ENCODE measurements at places on chromosomes 11 and 22. TPM values are rescaled to one million over a fixed set of nuclear protein-coding genes. Genes with fewer than 3 reads are reported as not detected.

The SLC5A1 gene
- 0.23 TPM for total RNA-seq

The DEPDC7 gene
- 3.0 TPM for total RNA-seq

The OR2AG1 gene
- not detected for total RNA-seq

The OR51E2 gene
- under 0.01 TPM for total RNA-seq

The MGAT3 gene
- 42.9 TPM for total RNA-seq

The GAL gene
- 1.8 TPM for total RNA-seq

The APOA4 gene
- not detected for total RNA-seq

The MS4A15 gene
- total RNA-seq, result not detected

The TXNRD2 gene
- 14.1 TPM for total RNA-seq

The HORMAD2 gene
- 1.8 TPM for total RNA-seq

The NLRP14 gene
- 0.92 TPM for total RNA-seq

The OR2AT4 gene
- total RNA-seq, result not detected

The SRRD gene
- total RNA-seq, result 17.1 TPM

The MTFP1 gene
- total RNA-seq, result 3.5 TPM

The C22orf31 gene
- total RNA-seq, result not detected

The SCN2B gene
- total RNA-seq, result 15.0 TPM

The CNIH2 gene
- total RNA-seq, result 94.8 TPM

The KRTAP5-11 gene
- not detected for total RNA-seq

The TUG1 gene
- total RNA-seq, result 98.0 TPM

The ACTN3 gene
- 0.23 TPM for total RNA-seq

The OR51B2 gene
- total RNA-seq, result 0.46 TPM

The GLB1L2 gene
- 3.2 TPM for total RNA-seq

The CASP5 gene
- total RNA-seq, result not detected

The OR51B5 gene
- total RNA-seq, result 0.46 TPM

The FGF4 gene
- not detected for total RNA-seq

The RIC3 gene
- total RNA-seq, result 72.9 TPM

The PKP3 gene
- total RNA-seq, result 0.69 TPM

The OR2D2 gene
- 1.4 TPM for total RNA-seq

The APOA5 gene
- total RNA-seq, result not detected

The PNPLA5 gene
- total RNA-seq, result 0.23 TPM

The ETS1 gene
- total RNA-seq, result 18.9 TPM

The RIMBP3B gene
- 1.2 TPM for total RNA-seq

The XNDC1N gene
- total RNA-seq, result 13.6 TPM

The TECTA gene
- 2.5 TPM for total RNA-seq

The OR5A1 gene
- total RNA-seq, result not detected

The LRRC55 gene
- total RNA-seq, result 26.8 TPM

The MPPED2 gene
- total RNA-seq, result 84.9 TPM

The NPTXR gene
- total RNA-seq, result 64.6 TPM

The P2RY2 gene
- not detected for total RNA-seq

The RCOR2 gene
- 12.0 TPM for total RNA-seq

The LRRN4CL gene
- total RNA-seq, result 0.46 TPM

The PGM2L1 gene
- 348 TPM for total RNA-seq

The MMP11 gene
- total RNA-seq, result 14.3 TPM

Data from diencephalon (tissue), 1 donor.